ENCODE measurements at places on chromosomes 12 and 14.
A peak's percentile ranks its signal among the peaks of the same experiment; 100 is the strongest.

DNA sequence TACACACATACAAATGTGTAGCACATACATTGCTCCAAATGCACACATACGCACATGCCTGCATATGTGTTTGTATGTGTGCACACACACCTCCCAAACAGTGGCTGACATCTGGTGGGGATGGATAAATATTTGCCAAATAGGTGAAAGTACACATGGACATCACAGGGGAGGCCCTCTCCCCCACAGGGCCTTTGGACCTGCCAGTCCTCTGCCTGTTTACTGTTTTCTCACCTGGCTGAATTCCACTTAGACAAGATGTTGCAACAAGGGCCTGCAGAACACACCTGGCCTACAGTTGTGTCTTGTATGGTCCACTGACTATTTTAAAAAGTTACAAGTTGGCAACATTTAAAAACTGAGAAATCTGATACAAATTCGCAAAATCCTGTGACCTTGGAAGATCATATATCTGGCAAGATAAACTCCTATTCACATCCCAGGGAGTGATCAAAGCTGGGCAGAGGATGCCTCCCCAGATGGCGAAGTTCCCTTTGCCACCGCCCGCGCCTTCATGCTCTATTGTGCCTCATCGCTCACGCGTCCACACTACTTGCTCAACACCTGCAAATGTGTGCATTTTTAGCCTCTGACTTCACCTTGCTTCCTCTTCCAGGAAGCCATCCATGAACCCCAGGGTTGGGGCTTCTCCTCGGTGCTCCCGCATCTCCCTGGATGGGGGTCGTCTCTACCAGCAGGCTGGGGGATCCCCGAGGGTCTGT lies 118.4 kb upstream of the FZD10 start:
- no peak for DNase-seq

DNA sequence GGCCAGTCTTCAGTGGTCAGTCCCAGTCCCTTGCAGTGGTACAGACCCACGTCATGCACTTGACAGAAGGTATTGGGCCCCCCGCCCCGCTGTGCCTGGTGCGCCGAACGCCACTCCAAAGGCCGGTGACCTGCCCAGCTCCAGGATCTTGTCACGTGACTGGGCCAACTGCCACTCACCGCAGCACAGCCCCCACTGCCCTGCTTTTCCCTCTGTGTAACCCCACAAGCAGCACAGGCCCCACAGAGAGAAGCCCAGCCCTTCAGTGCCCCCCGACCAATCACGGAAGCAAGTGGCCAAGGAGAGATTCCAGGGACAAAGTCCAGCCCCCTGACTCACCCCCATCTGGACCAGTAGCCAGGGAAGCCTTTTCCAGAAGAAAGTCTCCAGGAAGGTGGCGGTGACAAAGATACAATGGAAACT lies 498 bp downstream of the GPR132 start:
- peak; percentile 32 for DNase-seq

- DNase-seq, result peak; percentile 83
Observed at GRCh38 chr12:51009056-51009440, 17.1 kb downstream of the SLC11A2 start.

DNA sequence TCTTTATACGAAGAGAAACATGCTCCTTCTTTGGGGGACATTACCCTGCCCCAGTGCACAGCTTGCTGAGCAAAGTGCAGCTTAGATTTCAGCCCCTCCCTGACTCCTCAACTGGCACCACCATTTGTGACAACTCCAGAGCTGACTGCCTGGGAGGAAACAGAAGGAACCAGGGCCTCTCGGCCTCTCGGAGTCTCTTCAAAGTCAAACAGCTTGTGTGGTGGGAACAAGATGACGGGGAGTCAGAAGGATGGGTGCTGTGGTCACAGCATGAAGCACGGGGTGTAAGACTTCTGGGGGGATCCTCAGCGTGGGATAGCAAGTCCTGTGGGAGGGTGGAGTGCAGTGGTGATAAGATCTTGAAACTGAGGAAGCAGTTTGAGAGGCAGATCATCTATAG lies 123.5 kb upstream of the BCL2L14 start:
- DNase-seq, result no peak

DNA sequence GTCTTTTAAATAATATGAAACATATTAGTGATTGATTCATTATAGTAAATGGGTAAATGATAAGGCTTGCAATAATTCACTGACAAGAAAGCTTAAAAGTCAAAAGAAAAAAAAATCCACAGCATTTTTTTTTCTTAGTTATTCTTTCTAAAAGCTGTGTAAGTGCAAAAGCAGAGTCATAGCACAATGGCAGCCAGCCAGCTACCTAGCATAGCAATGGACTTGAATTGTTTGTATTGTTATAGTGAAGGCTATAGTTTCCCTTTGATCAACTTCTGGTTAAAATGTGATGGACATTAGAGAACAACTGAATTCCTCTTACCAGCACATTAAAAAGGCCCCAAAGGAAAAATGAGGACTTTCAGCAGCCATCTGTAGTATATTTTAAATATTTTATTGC lies 232.1 kb downstream of the NAV3 start:
- no peak for DNase-seq
